ENCODE measurements at places on chromosomes 5 and 9.

DNA sequence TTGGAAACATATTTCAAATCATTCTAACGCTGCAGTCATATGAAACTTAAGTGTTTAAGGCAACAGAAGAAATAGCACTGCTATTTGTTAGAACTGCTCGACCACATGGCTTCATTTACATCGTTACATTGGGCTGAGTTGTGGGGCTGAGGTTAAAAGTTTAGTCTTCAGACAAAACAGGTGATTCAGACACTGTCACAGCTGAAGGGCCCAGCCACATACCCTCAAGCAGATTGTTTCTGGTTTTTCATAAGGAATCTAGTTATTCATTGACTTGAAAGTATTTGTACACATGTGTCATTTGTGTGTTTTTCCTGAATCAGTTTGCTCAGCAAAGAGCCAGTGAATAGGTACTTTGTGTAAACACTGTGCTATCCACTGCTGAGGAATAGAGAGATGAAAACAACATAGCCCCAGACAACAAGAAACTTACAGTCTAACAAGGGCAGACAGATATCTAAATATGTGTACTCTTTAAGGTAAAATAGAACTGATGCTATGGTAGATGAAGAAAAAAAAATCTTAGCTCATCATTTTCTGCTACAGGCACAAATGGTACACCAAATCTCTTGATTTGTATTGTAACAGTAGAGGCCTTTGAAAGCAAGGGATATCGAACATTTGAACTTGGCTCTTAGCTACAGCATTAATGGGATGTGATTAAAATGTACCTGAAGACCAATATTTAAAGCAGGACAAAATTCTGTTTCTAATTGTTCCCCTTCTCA lies 357.6 kb upstream of the RPS23 start:
- no peak for DNase-seq

GRCh38 chr9:120912958-120913646 lies 13.5 kb downstream of the TRAF1 start:
- no peak for DNase-seq

GRCh38 chr5:148660346-148660660 lies 6.0 kb upstream of the HTR4 start:
- DNase-seq: no peak

DNA sequence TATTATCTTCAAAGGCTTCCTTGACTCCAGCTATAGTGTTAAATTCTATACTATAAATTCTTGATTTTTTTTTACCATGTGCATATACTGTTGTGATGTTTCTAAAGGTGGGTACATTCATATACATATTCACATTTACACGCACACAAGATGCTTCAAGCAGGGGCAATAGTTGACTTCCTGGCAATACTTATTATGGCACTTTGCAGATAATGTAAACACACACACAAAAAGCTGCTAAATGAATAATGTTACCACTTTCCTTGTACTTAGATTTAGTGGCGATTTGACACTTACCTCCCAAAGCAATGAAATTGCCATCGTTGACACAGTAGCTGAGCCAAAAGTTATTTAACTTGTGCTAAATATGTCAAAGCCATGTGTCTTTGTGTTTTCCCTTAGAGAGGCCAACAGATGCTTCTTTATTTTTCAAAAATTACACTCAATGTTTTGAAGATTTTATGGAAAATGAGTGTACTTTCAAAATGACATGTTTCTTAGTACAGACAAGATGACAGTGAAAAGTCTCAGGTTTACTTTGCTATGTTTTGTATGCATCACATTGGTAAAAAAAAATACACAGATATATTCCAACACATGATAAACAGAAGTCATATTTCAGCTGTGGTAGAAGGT lies 12.2 kb upstream of the ERAP2 start:
- no peak for DNase-seq

GRCh38 chr9:93231121-93231694 lies 47.3 kb downstream of the WNK2 start:
- DNase-seq: no peak

DNA sequence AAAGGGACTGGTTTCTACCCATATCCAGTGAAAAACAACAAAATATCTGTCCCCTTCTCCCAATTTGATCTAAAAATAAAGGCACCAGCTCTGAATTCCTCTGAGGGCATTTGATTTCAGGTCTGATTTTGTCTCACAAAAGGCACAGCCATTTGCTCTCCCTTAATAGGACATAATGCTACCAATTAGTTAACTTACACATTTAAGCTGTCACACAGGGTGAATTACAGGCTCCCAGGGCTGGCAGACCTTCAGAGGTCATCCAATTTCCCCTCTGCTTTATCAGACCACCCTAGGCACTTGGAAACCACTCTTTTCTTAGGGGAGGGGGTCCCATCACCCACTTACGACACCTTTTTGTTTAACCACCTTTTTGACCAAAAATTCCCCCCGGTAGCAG lies 319.9 kb downstream of the SPOCK1 start:
- no peak for DNase-seq

GRCh38 chr5:59186623-59187022 lies 603.7 kb downstream of the RAB3C start:
- DNase-seq: no peak

- DNase-seq: no peak
Observed at GRCh38 chr5:133847886-133848285, 120.5 kb downstream of the C5orf15 start.

DNA sequence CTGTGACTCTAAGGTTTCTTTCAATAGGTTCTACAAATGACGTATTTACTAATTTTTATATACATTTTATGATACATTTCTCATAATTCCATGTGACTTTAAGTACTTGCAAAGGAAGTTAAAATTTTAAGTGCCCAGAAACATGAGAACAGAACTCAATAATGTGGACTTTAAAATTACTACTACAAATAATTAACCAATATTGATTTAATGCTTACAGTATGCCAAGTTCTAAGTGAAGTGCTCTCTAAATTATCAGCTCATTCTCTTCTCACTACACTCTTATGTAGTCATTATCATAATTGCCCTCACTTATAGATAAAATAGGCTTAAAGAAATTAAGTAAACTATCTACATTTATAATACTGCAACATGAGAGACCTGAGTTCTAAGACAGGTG lies 1690.7 kb upstream of the CDH9 start:
- no peak for DNase-seq

- no peak for DNase-seq
Observed at GRCh38 chr9:3916984-3917383, 382.9 kb downstream of the GLIS3 start.

DNA sequence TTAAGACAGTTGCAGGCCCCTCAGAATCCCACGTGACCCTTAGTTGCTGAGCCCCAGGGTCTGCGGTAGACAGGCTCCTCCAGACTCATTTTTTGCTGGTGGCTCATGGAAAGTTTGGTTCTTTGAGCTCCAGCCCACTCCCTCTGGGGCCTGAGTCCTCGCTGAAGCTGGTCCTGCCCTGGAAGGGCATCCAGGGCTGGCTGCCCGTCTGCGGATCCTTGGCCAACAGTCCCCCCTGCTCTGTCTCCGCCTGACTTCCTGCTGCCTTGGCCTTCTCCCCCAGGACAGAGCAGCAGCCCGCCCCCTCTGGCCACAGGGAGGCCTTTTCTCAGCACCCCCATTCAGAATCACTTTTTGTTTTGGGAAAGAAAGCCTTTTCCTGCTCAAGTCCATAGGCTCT lies 24.4 kb downstream of the SLC6A7 start:
- DNase-seq: no peak

- DNase-seq: peak; percentile 18
Observed at GRCh38 chr9:91933556-91934352, 16.3 kb downstream of the ROR2 start.

DNA sequence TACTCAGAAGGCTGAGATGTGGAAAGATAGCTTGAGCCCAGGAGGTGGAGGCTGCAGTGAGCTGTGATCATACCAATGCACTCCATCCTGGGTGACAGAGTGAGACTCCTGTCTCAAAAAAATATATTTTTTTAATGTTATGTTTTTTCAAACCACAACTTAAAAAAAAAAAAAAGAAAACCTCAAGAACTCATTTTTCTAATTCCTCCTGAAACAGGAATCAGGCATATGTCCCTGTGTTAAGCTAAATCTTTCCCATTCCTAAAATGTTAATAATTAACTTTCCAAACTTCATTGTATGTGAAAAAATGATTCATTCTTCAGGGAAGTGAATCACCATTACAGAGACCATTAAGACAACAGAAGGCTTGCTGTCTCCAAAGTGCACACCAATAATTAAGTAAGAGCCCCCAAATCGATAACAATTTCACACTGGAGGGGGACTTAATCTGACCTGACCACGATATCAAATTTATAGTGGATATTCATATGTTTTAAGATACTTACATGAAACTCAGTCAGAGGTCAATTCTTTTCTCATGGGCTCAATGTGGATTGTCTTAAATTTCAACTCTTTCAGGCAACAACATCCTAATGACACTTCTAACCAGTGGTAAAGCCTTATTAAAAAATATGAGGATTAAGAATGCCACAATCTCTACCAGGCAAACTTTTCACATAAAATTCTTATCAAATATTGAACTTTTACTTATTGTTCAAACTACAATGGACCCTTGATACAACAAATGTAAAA lies 5.2 kb downstream of the CEMIP2 start:
- DNase-seq: no peak

- DNase-seq: no peak
Observed at GRCh38 chr5:178209334-178210072, 5.2 kb downstream of the HNRNPAB start.

DNA sequence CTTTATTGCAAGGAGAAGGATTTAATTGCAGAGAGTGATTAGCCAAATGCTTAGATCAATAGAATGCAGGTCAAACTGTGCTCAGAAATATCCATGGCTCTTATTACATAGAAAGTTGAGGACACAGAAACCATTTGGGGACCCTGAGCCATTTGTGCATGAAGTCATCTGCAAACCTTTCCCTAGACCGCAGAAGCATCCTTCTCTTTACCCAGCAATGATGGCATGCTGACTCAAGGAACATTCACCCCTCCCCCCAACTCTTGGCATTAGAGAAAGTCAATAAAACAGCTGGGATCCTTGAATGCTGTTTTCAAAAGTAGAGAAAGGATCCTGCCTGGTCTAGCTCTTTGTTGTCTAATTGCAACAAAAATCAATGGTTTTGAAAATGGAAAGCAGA lies 73.5 kb downstream of the PPP2R2B start:
- DNase-seq: no peak

GRCh38 chr5:135645336-135646180 lies 66.8 kb upstream of the CXCL14 start:
- DNase-seq: no peak

GRCh38 chr5:37724395-37725125 lies 115.3 kb downstream of the GDNF start:
- DNase-seq: no peak

All from CD4-positive, CD25-positive, alpha-beta regulatory T cell (primary cell).